T follicular helper cell (primary cell): ENCODE measurements at places on chromosomes 1 and 21.

DNA sequence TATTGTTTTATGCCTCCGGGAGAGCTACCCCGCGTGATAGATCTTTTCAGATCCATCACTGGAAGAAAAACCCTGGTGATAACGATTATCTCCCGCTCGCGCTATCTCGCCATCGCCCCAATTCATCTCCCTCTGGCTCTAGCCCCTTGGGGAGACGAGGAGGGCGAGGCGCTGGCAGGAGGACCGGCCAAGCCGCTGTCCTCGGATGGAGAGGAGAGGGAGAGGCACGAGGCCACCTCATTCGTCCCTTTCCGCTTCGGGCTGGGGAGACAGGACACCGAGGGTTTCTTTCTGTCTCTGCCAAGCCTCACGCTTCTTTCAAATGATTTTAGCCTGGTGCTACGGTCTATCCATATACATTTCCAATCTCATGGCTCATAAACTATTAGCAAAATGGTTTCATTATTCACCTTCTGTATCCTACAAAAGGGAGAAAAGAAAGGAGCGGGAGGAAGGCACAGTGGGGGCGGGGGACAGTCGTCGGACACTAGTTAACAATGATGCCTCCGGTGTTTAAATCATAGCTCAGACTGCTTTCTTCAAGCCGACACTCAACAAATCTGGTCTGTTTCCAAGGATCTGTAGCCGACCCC, 415.0 kb upstream of the ESRRG start:
- DNase-seq = no peak

DNA sequence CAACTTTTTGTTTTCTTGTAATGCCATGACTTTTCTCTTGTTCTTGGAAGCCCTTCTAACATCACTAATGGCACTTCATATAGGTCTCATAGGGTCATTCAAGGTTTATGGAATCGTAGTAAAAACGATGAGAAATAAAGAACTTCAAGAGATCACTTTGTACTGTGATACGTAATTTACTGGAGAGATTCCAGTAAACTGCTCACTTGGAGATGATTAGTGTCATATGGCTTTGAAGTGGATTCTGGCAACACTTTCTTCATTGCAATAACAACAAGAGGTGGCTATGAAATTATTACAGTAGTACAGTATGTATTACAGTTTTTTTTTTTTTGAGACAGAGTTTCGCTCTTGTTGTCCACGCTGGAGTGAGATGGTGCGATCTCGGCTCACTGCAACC, 103.4 kb downstream of the RUSC1 start:
- DNase-seq = no peak

- no peak for DNase-seq
Observed at GRCh38 chr1:34763142-34763781, 3.7 kb downstream of the GJB4 start.

DNA sequence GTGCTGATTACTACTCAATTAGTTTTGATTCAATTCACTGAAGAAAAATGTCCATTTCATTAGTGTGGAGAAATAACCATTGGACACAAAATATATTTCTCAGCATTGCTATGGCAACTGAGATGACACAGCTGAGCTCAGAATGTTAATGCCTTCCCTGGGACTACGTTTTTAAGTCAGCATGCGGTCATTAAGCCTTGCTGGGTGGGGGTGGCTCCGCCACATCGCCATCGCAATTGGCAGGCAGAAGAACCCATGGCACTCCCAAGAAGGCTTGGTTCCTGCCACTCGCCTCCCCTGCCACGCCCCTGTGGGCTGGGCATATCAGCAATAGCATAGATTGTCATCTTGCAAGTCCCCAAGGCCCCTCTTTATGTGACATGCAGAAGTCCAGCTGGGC, 256.7 kb upstream of the CAMK1G start:
- no peak for DNase-seq

DNA sequence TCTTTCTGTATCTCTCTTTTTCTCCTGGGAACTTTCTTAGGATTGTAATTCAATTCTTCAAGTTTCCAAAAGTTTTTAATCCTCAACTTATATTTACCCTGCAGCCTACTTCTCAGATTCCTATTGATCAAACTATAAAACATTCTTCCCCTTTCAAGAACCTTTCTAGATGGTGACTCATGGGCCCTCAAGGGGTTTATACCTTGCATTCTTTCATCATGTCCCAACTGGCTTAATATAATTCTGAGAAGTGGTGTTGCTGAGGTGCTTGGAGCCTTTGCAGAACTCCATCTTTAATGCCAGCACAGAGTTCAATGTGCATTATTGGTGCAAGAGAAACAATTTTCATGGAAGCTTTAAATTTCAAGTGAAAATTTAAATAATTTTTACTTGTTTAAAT, 273.4 kb downstream of the VAV3 start:
- no peak for DNase-seq

- no peak for DNase-seq
Observed at GRCh38 chr21:17089091-17089491, 423.8 kb upstream of the CXADR start.

DNA sequence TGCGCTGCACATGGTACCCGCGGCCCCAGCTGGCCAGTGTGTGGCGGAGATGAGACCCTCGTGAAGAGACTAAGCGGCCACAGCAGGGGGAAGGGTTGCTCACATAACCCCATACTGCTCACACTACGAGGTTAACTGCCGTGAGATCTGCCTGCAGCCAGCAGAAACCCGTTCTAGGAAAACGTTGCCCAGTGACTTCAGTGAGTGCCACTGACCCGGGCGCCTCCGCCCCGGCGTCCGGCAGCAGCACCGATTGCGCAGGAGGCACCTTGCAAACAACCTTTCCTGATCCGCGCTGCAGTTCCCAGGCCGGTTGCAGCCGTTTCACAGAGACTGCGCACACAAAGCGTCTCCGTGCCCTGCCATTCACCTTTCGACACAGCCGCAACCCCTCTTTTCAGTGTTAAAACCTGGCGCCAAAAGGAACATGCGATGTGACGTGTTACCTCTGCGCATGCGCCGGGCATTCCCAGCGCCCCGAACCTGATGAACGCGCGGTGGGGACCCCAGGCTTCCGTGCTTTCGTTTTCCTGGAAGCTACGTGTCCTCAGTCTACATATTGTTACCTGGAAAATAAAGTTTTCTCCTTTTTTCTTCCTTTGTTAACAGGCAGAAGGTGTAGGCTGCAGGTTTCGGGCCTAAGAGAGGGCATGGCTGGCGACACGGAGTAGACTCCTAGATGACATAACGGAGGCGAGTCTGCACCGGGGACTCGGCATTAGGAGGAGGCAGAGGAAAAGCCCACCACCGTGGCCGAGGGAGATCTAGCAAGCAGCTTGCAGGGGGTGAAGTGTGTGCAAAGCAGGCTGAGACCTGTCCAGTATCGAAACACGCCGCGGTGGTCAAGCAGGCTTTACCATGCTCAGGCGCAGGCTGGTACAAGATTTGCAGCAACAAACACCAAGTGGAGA, 8.9 kb downstream of the VPS26C start:
- peak; percentile 65 for DNase-seq

GRCh38 chr1:51488372-51489050, 30.6 kb downstream of the EPS15 start:
- DNase-seq = no peak

DNA sequence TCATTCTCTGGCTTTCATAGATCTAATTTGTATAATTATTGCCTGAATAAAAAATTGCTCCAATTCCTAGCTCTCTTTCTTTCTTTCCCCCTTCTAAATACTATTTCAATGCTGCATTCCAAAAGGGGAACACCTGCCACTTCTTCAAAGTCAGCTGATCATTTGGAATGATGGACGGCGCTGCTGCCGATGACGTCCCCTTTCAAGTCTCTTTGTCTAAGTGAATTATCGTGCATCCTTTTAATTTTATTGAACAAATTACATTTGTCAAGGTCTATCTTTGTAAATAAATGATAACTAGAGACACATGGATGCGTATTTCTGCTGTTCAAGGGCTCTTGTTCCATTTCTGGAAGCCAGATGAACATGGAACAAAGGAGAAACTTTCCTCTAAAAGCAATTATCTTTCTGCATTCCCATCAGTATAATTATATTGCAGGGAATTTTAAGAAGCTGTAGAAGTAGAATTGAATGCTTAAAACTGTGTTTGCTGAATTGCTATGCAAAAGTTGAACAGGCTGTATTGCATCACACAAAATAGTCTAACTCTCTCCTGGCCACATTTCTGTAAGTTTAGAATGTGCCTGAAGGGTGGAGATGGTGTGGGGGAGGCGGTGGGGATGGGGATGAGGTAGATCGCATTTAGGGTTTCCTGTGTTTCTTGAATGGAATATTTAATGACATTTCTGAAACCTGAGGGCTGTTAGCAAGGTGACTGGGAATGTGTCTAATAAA, 191.9 kb upstream of the LMO4 start:
- DNase-seq = no peak

DNA sequence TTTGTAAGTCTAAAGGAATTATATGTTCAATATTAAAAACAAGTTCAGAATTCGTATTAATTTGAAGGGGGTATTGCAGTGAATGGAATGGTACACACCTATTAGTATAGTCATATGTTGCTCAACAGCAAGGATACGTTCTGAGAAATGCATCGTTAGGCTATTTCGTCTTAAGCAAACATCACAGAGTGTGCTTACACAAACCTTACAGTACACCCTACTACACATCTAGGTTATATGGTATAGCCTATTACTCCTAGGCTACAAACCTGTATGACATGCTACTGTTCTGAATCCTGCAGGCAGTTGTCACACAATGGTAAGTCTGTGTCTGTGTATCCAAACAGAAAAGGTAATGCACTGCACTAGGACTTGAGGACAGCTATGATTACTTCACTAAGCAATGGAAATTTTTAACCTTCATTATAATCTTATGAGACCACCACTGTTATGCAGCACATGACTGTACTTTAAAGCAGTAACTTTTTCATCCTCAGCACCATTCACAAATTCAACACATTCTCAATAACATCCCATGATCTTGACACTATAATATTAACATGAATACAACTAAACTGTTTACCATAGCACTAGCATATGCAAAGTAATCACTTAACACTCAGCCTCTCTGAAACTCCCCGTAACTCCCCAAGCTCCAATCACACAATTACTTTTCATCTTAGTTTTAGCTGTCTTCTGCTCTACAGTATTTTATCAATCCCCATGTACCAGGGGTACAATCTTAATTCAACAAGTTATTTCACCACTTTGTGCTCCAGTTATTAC, 14.4 kb upstream of the PSMG1 start:
- DNase-seq = no peak

DNA sequence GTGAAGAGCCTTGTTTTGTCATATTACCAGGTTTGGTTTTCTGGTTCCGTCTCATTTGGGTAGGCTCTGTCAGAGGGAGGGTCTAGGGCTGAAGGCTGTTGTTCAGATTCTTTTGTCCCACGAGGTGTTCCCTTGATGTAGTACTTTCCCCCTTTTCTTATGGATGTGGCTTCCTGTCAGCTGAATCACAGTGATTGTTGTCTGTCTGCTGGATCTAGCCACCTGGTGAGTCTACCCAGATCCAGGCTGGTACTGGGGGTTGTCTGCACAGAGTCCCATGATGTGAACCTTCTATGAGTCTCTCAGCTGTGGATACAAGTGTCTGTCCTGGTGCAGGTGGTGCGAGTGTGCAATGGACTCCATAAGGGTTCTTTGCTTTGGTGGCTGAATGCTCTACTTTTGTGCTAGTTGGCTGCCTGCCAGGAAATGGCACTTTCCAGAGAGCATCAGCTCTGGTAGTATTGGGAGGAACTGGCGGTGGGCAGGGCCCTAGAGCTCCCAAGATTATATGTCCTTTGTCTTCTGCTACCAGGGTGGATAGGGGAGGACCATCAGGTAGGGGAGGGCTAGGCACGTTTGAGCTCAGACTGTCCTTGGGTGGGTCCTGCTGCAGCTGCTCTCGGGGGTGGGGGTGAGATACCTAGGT, 246.0 kb downstream of the RYR2 start:
- no peak for DNase-seq

GRCh38 chr1:161864577-161864976, 98.5 kb downstream of the ATF6 start:
- no peak for DNase-seq

GRCh38 chr1:71427066-71427465, 346.2 kb upstream of the ZRANB2 start:
- no peak for DNase-seq

DNA sequence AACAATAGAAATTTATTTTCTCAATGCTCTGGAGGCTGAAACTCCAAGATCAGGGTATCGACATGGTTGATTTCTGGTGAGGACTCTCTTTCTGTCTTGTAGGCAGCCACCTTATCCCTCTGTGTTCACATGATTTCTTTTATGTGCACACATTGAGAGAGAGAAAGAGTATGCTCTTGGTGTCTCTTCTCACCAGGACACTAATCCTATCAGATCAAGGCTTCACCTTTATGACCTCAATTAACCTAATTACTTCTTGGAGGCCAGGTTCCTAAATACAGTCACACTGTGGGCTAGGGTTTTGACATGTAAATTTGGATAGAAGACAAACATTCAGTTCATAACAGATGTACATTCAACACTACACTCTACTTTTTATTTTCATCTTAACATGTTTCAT, 1094.2 kb upstream of the ADGRL2 start:
- no peak for DNase-seq

DNA sequence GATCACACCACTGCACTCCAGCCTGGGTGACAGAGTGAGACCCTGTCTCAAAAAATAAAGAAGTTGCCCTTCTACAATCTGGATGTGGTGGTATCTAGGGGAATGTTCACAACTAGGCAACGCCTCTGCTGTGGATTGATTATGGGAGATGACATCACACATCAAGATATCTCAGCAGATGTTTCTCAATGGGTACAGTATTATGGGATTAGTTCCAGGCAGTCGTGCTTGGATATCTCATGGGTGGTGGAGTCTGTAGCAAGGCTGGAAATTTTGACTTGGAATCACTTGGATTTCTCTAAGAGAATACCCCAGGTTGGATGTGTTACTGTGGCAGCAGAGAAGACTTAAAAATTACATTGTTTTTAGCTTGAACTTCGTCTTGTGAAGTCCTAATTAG, 7.7 kb downstream of the IFNAR2 start:
- DNase-seq = no peak

DNA sequence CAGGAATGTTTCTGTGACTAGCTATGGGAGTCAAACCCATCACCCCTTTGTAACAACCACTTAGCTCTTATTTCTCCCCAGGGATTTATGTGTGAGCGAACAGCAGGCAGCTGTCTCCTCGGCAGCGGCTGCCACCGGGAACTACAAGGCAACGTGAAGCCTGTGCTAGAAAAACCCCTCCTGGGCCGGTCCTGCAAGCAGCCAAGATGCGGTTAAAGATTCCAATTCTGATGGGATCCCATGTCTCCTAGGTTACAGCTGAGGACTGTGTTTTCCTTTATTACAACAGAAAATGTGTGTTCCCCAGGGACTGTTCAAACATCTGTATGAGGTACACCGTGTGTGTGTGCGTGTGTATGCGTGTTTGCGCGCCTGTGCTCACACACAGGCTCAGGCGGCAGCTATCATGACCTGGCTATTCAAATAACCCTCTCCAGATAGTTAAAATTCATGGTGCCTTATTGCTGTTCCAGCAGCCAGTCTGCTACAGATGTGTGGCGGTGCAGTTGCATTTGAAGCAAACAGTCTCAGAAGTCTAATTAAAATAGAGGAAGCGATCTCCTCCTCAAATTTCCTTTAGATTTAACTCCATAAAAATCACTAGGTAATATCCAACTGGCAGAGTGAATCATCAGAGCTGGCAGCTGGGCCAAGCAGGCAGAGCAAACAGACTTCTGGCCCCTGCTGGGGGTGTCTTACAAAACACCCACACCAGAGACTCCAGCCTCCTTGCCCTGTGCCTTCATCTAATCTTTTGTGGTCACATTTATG, 68.0 kb downstream of the LMX1A start:
- no peak for DNase-seq

- DNase-seq = no peak
Observed at GRCh38 chr1:60923389-60924087, 158.8 kb upstream of the NFIA start.

GRCh38 chr1:178919581-178919980, 48.7 kb upstream of the ANGPTL1 start:
- no peak for DNase-seq

- DNase-seq = no peak
Observed at GRCh38 chr1:244214009-244214967, 163.2 kb downstream of the ZBTB18 start.
